Endothelial cell of umbilical vein (primary cell): ENCODE measurements at places on chromosomes 7 and 10.
A peak's percentile ranks its signal among the peaks of the same experiment; 100 is the strongest.

GRCh38 chr10:58826694-58827093, 314.0 kb downstream of the BICC1 start:
- no peak for DNase-seq

- no peak for DNase-seq
These were observed 45.1 kb downstream of the ZNF503 start for GRCh38 chr10:75356484-75356883.

DNA sequence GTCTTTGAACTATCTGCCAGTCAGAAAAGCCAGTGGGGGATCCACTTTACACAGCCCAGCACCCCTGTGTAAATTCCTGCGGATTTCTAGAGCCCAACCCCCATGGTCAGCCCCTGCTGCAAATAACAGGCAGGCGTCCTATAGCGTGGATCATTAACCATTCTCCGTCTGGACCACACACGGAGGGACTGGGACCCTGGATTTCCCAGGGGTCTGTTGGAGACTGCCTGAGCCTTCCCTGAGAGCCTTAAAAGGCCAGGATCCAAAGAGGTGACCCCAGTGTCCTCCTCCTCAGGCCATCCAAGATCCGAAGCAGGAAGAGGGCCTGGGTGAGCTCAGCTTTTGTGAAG, 11.2 kb upstream of the GRID1 start:
- DNase-seq, result no peak

DNA sequence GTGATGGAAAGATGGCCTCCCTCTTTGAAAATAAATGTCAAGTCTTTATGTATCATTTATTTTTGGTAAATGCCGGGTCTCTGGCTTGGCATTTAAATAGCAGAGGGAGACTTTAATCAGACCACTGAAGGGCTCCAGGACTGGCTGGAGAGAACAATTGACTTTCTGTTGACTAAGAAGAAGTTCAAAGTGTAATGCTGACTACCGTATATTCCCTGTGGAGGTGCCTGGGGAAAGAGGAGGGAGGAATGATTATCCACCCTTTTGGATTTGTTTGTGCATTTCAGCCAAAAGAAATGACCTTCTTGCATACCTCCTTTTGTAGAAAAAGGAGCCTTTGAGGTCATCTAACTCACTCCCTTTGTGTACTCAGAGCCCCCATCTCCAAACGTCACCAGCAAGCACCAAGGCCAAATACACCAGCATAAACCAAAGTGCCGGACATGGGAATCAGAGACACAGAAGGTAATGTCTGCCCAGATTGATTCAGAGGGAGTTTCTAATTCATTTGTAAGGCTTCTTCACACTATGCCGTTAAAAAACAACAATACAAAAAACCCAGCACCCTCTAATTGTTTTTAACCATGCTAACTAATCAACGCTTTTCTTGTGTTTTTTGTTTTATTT, 75.2 kb downstream of the PRLHR start:
- no peak for DNase-seq

GRCh38 chr7:95871075-95871848, 98.9 kb downstream of the DYNC1I1 start:
- DNase-seq, result peak; percentile 72

DNA sequence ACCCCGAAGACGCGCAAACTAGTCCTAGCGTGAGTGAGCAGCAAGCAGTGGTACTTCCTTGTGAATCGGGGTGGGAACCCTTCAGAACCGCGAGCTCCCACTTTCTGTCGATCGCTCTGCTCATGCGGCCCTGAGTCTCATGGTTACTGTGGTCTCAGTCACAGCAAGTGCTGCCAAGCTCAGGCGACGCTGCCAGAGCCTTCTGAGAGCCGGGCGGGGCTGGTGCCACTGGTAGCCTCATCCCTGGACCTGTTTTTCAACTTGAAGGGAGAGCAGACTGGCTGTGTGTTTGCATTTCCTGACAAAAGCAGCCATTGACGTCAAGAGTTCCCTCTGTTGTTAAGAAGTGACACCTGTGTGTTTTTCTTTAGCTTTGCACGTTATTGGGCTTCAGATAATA, 32.9 kb upstream of the BHLHA15 start:
- DNase-seq, result no peak
